Breast epithelium (tissue), 4 donors: ENCODE measurements at places on chromosomes 3 and 15. TPM values are rescaled to one million over a fixed set of nuclear protein-coding genes. Genes with fewer than 3 reads are reported as not detected.

DNA sequence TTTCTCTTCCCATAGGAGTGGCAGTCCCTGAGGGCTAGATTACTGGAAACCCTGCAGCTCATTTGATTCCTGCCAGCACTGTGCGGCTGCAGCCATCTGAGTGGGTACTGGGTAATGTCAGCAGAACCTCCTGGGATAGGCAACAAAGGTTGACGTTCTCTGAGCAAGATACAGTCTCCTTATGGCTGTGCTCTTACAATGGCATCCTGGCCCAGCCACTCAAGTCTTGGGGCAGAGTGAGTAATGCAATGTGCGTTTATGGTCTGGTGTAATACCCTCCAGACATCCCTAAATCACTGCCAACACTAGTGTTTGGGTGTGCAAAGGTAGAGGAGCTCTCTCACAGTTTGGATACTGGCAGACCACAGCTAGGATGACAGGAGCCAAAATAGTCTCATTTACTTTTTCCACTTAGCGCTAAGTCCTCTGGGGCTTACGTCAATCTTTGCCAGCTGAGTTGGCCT, 775.8 kb downstream of the ZNF385D start:
- no peaks in the 10 kb centered on the region for H3K4me1 ChIP-seq
- H3K27me3 ChIP-seq, result no peaks in the 10 kb centered on the region
- H3K4me3 ChIP-seq, result no peak overlapping the region
- H3K36me3 ChIP-seq, result no peaks in the 10 kb centered on the region
- DNase-seq, result no peak
- H3K27ac ChIP-seq, result no peak overlapping the region

GRCh38 chr15:39180483-39180933, 400.4 kb upstream of the THBS1 start:
- no peak overlapping the region for H3K27ac ChIP-seq
- no peaks in the 10 kb centered on the region for H3K36me3 ChIP-seq
- DNase-seq, result no peak
- H3K4me3 ChIP-seq, result no peak overlapping the region
- H3K4me1 ChIP-seq, result no peaks in the 10 kb centered on the region

DNA sequence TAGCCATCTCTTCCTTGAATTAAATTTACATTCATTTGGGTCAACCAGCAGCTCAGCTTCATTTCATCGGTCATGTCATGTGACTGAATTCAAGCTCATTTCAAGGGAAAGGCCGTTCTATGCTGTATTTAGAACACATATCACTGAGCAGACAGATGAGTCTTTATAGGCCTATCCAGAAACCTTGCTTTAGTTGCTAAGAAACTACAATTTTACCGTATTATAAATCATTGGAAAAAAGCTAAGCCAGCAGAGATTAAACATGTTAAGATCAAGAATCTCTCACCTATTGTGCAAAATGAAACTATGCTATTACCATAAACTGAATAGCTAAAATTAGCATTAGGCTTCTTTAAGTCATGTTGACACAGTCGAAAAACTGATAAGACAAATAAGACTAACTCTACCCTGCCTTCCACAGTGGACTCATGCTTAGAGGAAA, 2.2 kb downstream of the NPTN start:
- H3K4me3 ChIP-seq, result peak overlapping the region; percentile 98
- no peaks in the 10 kb centered on the region for H3K36me3 ChIP-seq

- peak; percentile 93 for DNase-seq
- H3K4me1 ChIP-seq, result no peaks in the 10 kb centered on the region
- H3K27ac ChIP-seq, result peak within 1 kb of the TSS; percentile 69
- H3K36me3 ChIP-seq, result no peaks in the 10 kb centered on the region
- peak within 1 kb of the TSS; percentile 69 for H3K4me3 ChIP-seq
Observed at GRCh38 chr3:129428376-129429079, at the start of gene EFCAB12. EFCAB12 (minus strand) TSS chr3:129428636; CDS start chr3:129428488, 148 bp downstream.

The PP2D1 gene
- not detected for total RNA-seq
